Activated CD8-positive, alpha-beta memory T cell treated with anti-CD3 and anti-CD28 coated beads, Interleukin-2, amount 10 ng/mL, durations not matched to agents 7 days and 5 days (primary cell): ENCODE measurements at places on chromosomes 6 and 20.

- DNase-seq, result no peak
These were observed 40.7 kb downstream of the YTHDF1 start for GRCh38 chr20:63175038-63175895.

DNA sequence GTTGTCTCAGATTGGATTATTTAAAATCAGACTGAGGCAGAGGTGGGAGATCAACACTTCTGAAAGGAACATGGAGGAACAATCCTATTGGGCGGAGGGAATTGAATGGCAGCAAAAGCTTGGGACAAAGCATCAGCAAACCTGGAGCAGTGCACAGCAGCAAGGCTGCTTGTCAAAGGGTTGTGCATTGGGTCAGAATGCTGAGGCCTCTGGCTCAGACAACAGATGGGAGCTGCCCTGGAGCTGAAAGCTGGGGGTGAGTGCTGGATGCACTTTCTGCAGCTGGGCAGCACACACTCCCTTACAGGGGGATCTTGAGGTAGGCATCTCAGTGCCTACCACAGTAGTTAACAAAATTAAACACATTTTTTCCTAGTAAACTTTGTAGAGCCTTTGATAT is 634.4 kb upstream of the MMS22L start:
- DNase-seq, result no peak

GRCh38 chr6:144834426-144835038 is 549.4 kb downstream of the UTRN start:
- no peak for DNase-seq

- no peak for DNase-seq
These were observed 369.4 kb upstream of the HS3ST5 start for GRCh38 chr6:114712129-114712662.

GRCh38 chr6:109260126-109260525 is 122.1 kb downstream of the CD164 start:
- no peak for DNase-seq
